Retina (tissue), 1 donor: ENCODE measurements at places on chromosomes 6 and 20.
A peak's percentile ranks its signal among the peaks of the same experiment; 100 is the strongest.

DNA sequence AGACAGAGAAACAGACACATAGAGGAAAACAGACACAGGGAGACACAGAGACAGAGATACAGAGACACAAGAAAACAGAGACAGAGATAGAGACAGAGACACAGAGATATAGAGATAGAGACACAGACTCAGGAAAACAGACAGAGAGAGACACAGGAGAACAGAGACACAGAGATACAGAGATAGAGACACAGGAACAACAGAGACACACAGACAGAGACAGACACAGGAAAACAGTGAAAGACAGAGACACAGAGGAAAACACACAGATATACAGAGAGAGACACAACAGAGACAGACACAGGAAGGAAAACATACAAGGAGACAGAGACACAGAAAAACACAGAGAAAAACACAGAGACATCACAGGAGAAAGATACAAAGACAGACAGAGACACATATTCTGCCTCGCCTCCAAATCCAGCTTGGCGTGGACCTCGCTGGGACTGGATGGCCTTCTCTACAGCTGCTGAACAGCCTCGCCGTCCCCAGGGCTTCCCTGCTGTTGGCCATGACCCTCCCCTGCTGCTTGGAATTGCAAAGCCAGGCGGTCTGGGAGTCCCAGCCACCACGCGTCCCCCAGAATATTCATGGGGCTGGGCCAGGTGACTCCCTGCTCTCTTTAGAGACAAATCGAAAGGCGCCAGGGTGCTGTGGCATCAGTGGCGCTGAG, 36.8 kb downstream of the NTSR1 start:
- peak; percentile 14 for DNase-seq

- no peak for DNase-seq
These were observed 162.8 kb downstream of the BTBD9 start for GRCh38 chr6:38476888-38477287.

DNA sequence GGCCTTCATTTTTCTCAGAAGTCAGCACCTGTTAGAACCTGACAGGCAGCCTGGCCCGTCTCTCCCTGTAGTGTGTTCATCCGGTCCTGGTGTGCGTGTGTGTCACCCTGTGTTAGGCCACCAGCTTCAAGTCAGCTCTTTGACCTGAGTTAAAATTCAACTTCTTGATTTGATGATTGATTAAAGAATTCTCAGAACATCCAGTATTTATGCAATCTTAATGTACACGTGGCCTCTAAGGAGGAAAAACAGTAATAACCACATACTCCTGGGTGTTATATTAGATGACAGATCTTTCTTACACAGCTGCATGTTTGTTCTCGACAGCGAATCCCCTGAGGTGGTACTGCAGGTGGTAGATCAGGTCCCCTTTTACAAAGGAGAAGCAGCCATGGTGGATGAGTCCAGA, 19.1 kb upstream of the TMEM217 start:
- DNase-seq: no peak

GRCh38 chr6:126696921-126697693, 357.2 kb downstream of the CENPW start:
- no peak for DNase-seq

DNA sequence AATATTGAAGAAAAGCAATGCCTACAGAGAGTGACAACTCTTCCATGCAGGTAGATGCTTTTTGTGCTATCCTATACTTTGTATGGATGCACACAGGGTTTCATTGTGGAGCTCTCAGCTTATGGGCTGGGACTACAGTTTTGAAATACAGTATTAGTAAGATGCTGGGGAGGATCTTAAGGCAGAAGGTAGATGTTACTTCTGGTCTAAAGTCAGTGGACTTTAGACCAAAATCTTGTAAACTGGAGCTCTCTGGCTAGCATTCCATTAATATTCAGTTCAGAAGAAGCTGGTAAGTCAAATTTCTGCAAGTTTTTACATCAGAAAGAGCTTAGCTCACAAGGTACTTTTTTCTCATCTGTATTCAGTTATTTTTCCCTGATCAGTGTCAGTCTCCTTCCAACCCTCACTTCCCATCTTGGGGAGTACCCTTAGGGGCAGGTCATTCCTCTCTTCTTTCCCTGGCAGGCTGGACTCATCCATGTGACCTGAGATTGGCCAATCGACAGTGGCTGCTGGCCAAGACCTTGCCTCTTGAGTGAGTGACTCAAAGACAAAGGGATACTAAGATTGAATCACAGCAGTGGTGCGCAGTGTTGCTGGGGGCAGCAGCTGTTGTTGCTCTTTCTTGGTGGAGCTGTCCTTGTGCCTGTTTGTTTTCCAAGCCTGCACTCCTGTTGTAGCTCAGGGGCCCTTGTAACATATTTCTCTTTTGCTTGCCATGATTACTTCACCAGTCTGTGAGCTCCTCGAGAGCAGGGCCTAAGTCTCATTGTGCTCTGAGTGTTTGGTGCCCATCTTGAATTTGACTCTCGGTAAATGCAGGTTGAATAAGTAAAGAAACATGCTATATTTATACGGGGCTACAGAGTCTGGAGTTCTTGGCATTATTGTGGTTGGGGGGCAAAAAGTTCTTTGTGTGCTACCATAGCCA, 2.8 kb upstream of the PHF20 start:
- peak; percentile 65 for DNase-seq

- no peak for DNase-seq
These were observed 651 bp upstream of the CCND3 start for GRCh38 chr6:41942067-41942851.

GRCh38 chr6:165664559-165665383, 1.7 kb upstream of the PDE10A start:
- peak; percentile 63 for DNase-seq

DNA sequence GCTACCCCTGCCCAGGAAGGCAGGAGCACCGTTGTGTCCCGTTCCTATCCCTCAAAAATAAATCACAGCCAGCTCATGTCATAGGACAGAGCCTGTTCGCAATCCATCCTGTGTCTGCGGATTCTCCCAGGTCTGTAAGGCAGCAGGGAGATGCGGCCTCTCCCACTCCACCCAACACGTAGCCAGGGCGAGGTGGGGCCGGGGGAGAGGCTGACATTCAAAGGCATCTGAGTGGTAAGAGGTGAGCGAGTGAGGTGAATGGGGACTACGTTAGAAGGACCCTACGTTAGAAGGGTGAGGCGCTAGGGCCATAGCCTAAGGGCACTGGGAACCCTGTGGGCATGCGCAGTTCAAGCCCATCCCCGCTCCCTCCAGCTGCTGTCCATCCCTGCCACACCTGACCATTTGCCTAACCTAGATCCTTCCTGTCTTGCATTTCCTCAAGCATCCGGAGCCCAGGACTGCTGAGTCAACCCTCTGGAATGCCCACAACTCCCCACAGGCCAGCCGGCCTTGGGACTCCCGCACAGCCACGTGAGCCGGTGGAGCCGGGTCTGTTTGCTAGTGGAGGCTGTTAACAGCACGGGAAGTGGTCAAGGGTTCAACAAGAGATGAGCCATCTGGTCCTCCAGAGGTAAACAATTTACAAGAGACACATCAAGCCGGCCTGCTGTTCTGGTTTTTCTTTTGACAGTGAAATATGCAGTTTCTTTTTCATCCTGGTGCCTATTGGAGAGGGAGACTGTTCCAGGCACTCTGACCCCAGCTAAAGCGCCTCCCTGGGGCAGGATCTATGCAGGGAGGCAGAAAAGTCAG, 45.9 kb downstream of the RIPOR3 start:
- DNase-seq: no peak

DNA sequence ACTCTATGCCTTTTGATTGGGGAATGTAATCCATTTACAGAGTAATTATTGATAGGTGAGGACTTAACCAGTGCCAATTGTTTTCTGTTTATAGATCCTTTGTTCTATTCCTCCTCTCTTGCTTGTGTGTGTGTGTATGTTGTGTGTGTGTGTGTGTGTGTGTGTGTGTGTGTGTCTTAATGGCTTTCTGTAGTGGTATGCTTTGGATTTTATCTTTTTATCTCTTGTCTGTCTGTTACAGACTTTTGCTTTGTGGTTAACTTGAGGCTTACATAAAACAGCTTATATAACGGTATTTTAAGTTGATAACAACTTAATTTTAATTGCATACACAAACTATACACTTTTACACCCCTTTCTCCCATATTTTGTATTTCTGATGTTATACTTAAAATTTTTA, 54.7 kb downstream of the CDC5L start:
- DNase-seq: no peak

DNA sequence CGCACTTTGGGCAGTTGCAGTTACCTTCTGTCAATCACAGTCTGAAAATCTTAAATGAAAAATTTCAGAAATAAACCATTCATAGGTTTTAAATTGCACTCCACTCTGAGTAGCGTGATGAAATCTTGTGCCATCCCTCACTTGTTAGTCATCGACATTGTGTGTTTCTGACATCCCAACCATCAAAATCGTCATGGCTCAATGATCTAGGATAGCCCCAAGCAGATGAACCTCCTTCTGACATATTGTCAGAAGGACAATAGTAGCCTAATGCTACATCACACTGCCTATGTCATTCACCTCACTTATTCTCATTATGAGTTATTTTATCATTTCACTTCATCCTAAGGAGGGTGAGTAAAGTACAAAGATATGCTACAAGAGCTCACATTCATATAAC, 284.8 kb downstream of the PTPRK start:
- no peak for DNase-seq

- DNase-seq: no peak
These were observed at the start of gene ZBTB46 for GRCh38 chr20:63830841-63831588. Gene ZBTB46 (minus strand): TSS chr20:63831264. CDS start chr20:63790757, 40,507 bp downstream.

- no peak for DNase-seq
These were observed 38.4 kb downstream of the ALDH8A1 start for GRCh38 chr6:134911547-134911946.

DNA sequence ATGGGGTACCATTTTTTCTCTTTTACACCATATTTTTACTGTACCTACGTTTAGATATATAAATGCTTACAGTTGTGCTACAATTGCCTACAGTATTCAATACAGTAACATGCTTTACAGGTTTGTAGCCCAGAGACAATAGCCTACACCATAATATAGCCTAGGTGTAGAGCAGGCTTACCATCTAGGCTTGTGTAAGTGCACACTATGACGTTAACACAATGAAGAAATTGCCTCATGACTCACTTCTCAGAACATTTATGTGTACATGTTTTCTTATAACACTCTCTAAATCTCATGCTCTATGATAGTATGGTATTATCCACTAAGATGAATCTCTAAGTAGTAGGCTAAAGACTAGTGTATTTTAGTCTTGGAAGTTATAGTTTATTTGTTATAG, 13.5 kb downstream of the GPR63 start:
- no peak for DNase-seq

GRCh38 chr6:15956205-15957106, 172.4 kb upstream of the MYLIP start:
- DNase-seq: no peak

- DNase-seq: no peak
These were observed 146.6 kb upstream of the BMP5 start for GRCh38 chr6:56021943-56022342.

GRCh38 chr20:7693761-7694160, 246.5 kb downstream of the HAO1 start:
- no peak for DNase-seq

GRCh38 chr6:37684801-37685200, 12.9 kb downstream of the MDGA1 start:
- no peak for DNase-seq

DNA sequence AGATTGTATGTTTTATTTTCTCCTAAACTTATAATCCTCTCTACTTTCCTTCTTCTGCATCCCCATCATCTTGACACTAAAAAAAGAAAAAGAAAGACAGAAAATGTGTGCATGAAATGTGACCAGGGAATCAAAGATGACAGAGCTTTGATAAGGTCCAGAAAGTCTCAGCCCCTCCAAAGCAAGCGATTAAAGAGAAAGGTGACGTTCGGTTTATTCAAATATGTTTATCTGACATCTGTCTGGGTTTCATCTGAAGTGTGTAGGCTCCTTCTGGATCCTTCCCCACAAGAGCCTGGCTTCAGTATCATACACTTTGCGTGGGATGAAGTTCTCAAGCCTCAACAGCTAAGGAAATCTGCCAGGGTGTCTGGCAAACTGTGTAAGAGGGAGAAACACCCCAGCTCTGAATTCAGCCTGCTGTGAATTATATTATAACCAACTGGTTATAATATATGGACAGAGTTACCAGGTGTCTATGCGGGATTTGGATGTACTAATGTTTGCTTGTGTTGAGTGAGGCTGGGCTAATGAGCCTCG, 263.0 kb downstream of the ZNF217 start:
- DNase-seq: no peak

DNA sequence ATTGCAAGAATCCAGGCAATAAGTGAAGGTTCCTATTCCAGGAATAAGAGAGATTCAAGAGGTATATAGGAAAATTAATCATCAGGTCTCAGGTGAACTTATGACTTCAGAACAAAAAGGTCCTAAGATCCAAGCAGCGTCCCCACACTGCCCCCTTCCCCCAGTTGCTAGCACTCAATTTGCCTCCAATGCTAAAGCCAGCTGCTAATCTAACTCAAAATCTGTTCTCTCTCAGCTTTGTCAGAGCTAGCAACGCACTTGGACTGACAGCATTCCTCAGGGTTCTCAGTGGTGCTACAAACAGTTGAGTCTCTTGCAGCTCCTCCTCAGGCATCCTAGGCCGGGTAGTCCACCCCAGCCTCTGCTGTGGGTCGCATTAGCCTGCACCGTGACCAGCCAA, 148.3 kb downstream of the RFX6 start:
- DNase-seq: no peak

- no peak for DNase-seq
These were observed 13.4 kb downstream of the EPB41L2 start for GRCh38 chr6:131049608-131050007.

- DNase-seq: no peak
These were observed 5.2 kb downstream of the SLC35D3 start for GRCh38 chr6:136927292-136927691.

DNA sequence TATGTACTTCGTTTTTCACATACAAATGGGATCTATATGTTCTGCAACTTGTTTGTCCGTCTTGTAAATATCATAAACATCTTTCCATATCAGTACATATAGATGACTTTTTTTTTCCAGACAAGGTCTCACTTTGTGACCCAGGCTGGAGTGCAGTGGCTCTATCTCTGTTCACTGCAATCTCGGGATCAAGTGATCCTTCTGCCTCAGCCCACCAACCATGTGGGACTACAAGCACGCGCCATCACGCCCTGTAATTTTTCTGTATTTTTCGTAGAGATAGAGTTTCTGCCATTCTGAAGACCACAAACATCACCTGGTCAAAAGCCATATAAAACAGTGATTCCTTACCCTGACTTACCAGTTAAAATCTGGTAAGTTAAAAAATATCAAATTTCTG, 37.7 kb upstream of the SYNCRIP start:
- DNase-seq: no peak

DNA sequence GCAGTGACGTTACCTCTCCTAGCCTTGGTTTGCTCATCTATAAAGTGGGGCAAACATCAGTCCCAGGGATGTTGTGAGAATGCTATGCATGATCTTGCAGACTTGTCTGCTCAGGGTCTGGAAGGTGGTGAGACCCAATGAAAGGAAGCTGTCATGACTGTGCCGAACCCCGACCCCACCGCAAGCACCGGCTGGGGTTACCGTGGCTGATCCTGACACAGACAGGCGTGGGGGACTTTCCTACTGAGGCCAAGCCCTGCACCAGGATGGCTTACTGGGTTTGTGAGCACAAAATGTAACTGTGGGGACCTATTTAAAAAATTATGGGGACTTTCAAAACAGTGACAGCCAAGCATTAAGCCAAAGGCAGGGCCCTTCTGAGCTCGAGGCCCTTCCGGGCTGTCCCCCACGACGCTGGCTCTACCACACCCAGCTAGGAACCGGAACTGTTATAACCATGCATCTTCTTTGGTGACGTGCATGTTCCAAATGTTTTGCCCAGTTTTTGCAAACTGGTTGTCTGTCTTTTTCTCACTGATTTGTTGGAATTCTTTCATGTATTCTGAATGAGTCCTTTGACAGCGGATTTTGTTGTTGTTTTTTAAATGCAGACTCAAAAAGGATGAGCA, 76.6 kb upstream of the PMEPA1 start:
- no peak for DNase-seq

- DNase-seq: no peak
These were observed 22.1 kb upstream of the POM121L2 start for GRCh38 chr6:27334141-27334540.
